AG10803 (cell line): ENCODE measurements at places on chromosomes 7 and 10.

- no peak for DNase-seq
Measured at GRCh38 chr7:129851809-129852208, 101.0 kb downstream of the UBE2H start.

- peak; percentile 61 for DNase-seq
Measured at GRCh38 chr7:94412762-94413322, 18.1 kb downstream of the COL1A2 start.

DNA sequence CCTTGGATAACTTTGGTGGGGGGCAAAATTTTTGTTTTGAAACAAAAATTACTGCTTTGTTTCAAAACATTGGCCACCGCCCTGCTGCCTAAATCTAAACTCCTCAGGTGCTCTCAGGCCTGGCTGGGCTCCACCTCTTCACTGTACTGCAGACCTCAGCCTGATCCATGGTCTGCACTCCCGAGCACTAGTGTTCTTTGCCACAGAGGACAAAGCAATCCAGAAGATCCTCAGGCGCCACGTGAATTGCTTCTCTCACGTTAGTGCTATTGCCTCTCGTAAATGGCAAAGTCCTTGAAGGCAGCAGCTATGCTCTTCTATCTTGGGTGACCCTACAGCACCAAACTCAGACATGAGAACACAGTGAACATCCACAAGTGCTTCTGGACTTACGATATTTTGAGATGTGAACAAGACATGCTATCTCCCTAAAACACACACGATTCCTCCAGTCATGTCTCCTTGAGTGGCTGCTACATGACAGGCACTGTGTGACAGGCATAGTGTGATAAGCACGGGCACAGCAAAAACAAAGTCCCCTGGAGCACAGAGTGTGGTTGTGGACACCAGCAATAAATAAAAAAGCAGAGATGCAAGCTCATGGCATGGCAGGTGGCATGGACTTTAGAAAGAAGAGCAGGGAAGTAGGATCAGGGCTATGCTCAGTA is 582.1 kb upstream of the DPP6 start:
- no peak for DNase-seq

- DNase-seq: no peak
Measured at GRCh38 chr7:130415006-130415405, 25.8 kb downstream of the CEP41 start.

- DNase-seq: peak; percentile 47
Measured at GRCh38 chr10:30057421-30057841, 2.0 kb downstream of the JCAD start.

DNA sequence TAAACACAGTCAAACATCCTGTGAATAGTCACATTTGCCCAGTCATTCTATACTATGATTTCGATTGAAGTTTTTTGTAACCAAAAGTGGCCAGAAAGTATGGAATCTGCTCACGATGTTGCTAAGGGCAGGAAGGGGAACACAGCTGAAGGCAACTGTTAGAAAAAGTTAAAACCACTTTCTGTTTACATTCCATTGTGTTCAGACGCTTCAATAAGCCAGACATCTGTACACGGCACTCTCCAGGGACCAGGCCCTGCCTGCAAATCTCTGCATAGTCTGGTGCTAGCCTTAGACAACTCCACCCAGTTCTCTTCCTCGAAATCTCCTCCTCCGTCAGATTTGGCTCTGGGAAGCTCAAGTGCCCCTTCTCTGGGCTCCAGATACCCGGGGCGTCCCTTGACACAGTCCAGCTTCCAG is 17.1 kb upstream of the TMEM120A start:
- peak; percentile 92 for DNase-seq

- peak; percentile 55 for DNase-seq
Measured at GRCh38 chr10:30985512-30985911, 46.2 kb downstream of the ZNF438 start.

DNA sequence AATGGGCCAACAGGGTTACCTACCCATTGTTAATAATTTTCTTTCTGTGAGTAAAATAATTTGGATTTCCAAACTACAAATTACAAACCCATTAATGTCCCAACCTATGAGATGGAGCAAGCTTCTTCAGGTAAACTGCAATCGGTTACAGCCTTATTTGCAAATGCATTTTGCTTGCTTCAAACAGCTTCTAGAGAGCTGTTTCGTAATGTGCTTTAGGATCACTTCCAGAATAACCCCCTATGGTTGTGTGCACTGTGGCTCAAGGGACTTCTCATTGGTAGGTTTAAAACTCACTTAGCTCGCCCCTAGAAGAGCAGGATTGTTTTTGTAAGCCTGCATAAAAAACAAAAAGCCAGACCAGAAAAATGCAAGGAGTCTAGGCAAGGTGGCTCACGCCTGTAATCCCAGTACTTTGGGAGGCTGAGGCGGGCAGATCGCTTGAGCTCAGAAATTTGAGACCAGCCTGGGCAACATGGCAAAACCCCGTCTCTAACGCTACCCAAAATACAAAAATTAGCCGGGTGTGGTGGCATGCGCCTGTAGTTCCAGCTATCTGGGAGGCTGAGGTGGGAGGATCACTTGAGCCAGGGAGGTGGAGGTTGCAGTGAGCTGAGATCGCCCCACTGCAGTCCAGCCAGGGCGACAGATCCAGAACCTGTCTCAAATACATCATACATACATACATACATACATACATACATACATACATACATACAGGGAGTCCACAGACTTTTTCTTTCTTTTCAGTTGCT is 3.3 kb upstream of the MAP3K8 start:
- DNase-seq: no peak

- no peak for DNase-seq
Measured at GRCh38 chr7:110157631-110158362, 933.1 kb upstream of the LRRN3 start.

DNA sequence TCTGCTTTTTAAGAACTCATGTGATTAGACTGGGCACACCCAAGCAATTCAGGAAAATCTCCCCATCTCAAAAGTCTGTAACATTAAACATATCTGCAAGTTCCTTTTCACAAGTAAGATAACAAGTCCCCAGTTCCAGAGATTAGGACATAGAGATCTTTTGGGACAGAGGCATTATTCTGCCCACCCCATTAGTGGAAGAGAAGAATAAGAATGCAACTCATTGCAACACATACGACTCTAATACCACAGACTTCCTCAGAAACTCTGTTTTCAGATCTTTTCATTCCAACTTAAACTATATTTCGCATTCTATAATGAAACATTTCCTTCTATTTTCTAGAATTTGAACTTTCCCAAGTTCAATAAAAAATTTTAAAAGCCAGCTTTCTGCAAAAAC is 137.7 kb downstream of the SEMA3C start:
- DNase-seq: peak; percentile 47

DNA sequence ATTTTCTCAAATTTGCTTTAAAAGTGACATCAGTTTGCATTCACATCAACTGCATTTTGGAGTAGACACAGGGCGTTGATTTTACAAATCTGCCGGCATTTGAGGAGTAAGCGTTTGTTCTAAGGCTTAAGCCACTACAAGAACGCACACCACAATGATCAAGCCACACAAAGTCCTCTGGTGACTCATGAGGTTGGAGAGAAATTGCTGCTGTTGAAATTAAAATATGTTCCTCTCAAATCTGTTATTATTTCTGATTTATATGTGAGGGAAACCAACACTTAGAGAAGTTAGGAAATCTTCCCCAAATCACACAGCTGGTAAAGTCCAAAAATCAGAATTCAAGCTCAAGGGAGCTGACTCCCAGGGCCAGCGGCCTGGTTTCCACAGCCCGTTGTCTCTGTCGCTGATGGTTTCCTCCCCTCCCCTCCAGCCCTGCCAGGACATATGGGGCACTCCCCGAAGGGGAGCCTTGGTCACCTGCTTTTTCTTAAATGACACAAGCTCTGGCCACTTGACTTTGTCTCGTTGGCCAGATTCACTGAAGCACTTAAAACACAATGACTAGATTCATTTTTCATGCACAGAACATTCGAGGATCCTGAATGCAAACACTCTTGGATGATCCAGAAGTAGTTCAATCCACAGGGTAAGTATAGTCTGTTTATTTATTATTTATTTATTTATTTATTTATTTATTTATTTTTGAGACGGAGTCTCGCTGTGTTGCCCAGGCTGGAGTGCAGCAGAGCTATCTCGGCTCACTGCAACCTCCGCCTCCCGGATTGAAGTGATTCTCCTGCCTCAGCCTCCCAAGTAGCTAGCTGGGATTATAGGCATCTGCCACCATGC is 29.2 kb upstream of the KLF6 start:
- DNase-seq: peak; percentile 73

GRCh38 chr10:44921506-44921905 is 10.4 kb downstream of the TMEM72 start:
- no peak for DNase-seq

DNA sequence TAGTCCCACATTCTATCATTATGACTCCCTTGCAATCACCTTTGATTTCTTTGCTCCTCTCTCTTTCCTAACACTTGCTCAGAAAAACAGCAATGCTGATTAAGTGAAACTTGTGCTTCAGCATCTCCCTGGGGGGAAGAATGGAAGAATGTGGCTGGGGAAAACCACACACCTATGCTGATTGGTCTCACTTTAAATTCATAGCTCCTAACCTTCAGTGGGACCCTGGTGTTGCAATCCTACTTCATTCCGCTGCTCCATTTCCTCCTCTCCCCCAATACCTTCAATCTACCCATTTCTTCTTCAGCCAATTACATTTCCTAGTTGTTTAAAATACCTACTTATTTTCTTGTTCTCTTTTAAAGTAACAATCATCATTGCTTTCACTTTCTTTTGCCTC is 1166.7 kb upstream of the C7orf33 start:
- no peak for DNase-seq

DNA sequence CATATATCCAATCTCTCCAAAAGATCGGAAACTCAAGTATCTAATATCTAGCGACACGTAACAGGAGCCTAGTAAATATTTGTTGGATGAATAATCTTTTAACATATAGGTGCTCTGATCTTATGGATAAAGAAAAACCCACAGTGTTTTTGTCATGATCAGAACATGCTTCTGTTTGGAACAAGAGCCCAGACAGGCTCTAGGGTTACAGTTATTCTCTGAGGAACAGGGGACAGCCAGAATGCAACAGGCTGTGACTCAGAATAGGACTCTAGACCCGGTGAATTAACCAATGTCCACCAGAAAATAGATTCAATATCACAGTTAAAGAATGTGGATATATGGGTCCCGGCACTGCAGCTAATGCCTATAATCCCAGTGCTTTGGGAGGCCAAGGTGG is 296.1 kb upstream of the FZD8 start:
- no peak for DNase-seq

DNA sequence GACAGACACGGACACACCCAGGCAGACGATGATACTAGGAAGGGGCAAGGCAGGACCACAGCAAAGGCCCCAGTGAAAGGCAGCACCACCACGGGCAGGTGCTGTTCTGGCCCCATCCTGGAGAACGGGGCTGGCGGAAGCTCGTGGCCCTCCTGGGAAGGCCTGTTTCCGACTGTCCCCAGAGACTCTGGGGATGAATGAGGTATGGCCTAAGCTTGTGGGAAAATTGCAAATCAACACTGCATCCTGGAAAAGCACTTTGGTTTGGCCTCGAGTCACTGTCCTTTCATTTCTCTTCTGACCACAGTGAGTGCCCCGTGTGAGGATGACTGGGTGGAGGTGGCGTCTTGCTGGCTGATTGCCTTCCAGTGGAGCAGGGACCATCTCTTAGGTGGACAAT is 81.6 kb upstream of the ANLN start:
- DNase-seq: peak; percentile 29

DNA sequence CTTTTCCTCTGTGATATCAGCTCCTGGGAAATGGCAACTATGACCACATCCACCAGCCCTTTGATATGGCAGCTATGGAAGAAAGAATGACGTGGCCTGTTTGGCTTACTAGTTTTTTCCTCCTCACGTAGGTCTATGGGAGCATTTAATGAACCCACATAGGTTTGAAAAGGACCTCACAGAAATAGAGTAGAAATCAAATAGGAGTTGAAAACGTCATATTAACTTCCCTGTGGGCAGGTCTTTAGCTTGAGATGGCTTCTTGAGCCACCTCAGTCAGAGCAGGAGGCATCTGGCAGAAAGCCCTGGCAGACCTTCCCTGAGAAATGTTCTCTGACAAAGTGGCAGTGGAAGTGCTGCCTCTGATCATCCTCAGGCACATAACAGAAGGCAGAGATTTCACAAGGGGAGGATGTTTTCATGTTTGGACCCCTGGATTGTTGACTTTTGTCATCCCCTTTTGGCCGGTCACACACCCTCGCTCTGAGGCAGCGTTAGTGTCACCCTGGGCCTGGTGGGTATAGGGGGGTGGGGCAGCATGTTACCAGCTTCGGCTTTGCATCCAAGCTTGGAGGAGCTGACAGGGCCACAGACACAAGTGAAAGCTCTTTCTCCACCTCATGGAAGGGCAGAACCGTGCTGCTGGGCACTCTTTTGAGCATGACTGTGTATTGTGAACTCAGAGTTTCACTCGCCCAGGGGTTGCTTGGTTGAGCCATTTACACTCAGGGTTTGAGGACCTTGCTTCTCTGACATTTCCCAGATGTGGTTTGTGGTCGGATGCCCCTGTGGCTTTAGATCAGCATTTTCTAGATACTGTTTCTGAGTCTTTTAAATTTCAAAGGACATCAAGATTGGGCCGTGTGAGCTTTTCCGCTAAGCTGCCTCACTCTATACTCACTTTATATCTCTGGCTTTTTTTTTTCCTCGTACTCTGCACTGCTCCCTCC is 184.2 kb downstream of the STK31 start:
- no peak for DNase-seq

DNA sequence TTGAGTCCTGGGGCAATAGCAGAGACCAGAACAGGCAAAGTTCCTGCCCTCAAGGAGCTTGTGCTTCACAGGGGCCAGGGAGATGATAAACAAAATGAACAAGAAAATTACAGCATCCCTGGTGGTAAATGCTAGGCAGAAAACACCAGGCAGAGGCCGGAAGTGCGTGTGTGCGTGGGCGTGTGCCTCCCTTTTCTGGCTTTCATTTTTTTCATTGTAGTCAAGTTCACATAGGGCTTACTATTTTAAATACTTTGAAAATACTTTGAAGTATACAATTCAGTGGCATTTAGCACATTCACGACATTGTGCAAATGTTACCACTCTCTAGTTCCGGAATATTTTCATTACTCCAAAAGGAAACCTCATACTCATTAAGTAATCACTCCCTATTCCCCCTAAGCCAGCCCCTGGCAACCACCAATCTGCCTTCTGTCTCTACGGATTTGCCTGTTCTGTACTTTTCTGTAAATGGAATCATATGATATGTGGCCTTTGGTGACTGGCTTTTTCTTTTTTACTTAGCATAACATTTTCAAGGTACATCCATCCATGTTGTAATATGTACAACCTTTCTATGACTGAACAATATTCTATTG is 88.1 kb upstream of the PDCD4 start:
- DNase-seq: peak; percentile 12

- no peak for DNase-seq
Measured at GRCh38 chr10:42960991-42961795, 115.7 kb upstream of the RET start.

DNA sequence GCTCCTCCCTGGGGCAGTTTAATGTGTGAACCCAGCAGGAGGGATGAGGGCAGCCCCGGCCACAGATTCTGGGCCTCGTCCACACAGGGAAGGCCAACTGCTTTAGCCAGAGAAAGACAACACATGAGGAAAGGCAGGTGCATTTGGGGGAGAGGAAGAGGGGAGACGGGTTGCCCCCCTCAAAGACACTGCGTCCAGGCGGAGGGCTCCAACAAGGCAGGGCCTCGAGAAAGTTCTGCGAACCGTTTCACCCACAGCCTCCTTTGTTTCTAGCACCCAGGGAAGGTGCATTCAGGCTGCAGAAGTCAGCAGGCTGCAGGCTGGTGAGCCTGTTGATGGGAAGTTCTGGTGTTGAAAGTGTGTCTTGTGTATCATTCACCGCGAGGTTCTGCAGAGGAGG is 10.1 kb downstream of the FOXL3 start:
- no peak for DNase-seq
